ENCODE measurements at places on chromosomes 11 and 22. TPM values are rescaled to one million over a fixed set of nuclear protein-coding genes. Genes with fewer than 3 reads are reported as not detected.

- no peaks in the 10 kb centered on the region for H3K27me3 ChIP-seq
- H3K36me3 ChIP-seq, result peaks cover 17% of the 10 kb centered on the region
- no peak for DNase-seq
- H3K4me3 ChIP-seq, result no peak overlapping the region
- H3K4me1 ChIP-seq, result no peaks in the 10 kb centered on the region
These were observed 34.2 kb downstream of the DDX10 start for GRCh38 chr11:108698844-108699642.

The CRYBB2 gene
- total RNA-seq, result not detected

- H3K36me3 ChIP-seq, result no peaks in the 10 kb centered on the region
- no peaks in the 10 kb centered on the region for H3K27me3 ChIP-seq
- H3K27ac ChIP-seq, result no peak overlapping the region
- no peak for DNase-seq
- no peak overlapping the region for H3K4me3 ChIP-seq
- no peaks in the 10 kb centered on the region for H3K4me1 ChIP-seq
These were observed 80.3 kb downstream of the NXPE2 start for GRCh38 chr11:114758627-114759026.

GRCh38 chr11:75326439-75326810, 25.0 kb downstream of the ARRB1 start:
- H3K4me1 ChIP-seq, result peaks cover 8% of the 10 kb centered on the region
- DNase-seq, result no peak
- no peak overlapping the region for H3K4me3 ChIP-seq
- no peak overlapping the region for H3K27ac ChIP-seq

GRCh38 chr11:13114566-13115379, 105.7 kb downstream of the RASSF10 start:
- H3K36me3 ChIP-seq, result no peaks in the 10 kb centered on the region
- H3K27ac ChIP-seq, result no peak overlapping the region
- no peak for DNase-seq

The KCNK4 gene
- total RNA-seq, result 0.39 TPM

GRCh38 chr11:130617001-130617400, 168.6 kb downstream of the ADAMTS15 start:
- H3K27ac ChIP-seq, result no peak overlapping the region
- no peak overlapping the region for H3K4me3 ChIP-seq
- no peaks in the 10 kb centered on the region for H3K36me3 ChIP-seq
- H3K4me1 ChIP-seq, result no peaks in the 10 kb centered on the region
- DNase-seq, result no peak
- no peaks in the 10 kb centered on the region for H3K27me3 ChIP-seq

- H3K4me3 ChIP-seq, result no peak overlapping the region
- no peaks in the 10 kb centered on the region for H3K36me3 ChIP-seq
- no peak overlapping the region for H3K27ac ChIP-seq
- DNase-seq, result no peak
- H3K4me1 ChIP-seq, result no peaks in the 10 kb centered on the region
These were observed 64.8 kb downstream of the APOL5 start for GRCh38 chr22:35782504-35782903.

DNA sequence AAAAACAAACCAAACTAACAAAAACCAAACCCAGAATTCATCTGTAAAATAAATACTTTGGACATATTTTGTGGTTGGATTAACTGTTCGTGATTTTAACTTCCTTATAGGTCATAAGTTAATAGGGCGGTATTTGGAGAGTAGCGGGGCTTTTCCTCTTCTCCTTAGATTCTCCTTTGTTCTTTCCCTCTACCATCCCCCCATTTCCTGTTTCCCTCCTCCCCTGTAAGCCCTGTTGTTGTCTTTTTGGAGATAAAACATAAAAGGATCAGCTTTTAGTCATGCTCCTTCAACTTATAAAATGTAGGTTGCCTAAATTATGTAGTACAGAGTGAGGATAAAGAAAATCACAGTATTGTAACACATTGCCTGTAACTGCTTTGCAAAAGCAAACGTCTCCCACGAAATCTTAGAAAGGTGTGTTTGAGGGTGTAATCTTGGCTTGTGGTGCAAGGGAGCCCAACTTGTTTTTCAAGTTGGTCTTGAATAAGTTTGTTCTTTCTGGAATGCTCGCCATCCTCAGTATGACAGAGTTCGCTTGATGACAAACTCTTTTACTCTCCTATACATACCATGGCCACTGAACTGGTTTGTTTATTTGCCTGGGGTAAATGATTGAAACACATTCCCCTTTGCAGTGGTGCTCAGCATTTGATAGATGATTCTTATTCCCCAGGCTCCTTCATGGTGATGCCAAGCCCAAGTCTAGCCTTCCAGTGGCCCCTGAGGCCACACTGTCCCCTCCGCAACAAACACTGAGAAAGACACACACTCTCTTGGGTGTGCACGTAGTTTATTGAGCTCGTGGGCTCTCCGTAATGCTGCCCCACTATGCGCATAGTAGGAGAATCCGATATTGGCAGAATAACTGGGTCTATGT, 49.4 kb downstream of the TEAD1 start:
- H3K4me1 ChIP-seq, result no peaks in the 10 kb centered on the region
- H3K27me3 ChIP-seq, result peaks cover 5% of the 10 kb centered on the region
- no peaks in the 10 kb centered on the region for H3K36me3 ChIP-seq
- no peak for DNase-seq

Measured in B cell (primary cell).